ENCODE measurements at places on chromosomes 7 and 10.

- no peak for DNase-seq
Observed at GRCh38 chr7:102061354-102061945, 225.2 kb upstream of the SH2B2 start.

DNA sequence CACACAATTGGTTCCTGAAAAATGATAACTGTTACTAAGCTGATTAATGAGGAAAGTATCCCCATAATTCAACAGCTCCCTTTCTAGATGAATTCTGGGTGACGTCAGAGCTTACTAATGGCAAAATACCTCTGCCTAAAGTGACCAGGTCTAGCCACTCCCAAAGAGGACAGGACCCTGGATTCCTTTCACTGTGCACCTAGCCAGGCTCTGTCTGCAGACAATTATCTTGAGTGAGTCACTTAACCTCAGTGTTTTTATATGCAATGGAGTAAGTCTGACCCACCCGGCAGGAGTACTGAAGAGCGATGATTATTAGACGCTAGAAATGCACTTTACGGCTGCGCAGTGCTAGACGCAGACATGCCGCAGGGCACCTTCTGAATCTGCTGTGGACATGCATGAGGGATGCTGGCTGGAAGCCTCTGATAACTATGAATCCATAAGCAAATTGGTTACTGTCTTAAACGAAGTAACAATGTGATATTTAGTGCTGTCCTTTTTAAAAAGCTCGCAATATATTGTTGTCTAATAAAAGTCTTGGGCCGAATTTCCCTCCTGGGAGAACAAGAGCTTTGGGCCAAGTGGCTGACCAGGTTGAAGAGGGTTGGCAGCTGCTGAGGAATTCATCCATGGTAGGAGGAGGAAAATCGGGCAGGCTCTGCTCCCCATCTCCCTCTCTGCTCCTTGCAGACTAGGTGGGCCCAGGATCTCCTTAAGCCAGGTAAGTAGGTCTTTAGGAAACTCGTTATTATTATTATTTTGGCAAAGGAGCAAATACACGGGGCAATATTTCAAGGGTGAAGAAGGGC is 4.6 kb upstream of the INPP5A start:
- DNase-seq, result no peak

DNA sequence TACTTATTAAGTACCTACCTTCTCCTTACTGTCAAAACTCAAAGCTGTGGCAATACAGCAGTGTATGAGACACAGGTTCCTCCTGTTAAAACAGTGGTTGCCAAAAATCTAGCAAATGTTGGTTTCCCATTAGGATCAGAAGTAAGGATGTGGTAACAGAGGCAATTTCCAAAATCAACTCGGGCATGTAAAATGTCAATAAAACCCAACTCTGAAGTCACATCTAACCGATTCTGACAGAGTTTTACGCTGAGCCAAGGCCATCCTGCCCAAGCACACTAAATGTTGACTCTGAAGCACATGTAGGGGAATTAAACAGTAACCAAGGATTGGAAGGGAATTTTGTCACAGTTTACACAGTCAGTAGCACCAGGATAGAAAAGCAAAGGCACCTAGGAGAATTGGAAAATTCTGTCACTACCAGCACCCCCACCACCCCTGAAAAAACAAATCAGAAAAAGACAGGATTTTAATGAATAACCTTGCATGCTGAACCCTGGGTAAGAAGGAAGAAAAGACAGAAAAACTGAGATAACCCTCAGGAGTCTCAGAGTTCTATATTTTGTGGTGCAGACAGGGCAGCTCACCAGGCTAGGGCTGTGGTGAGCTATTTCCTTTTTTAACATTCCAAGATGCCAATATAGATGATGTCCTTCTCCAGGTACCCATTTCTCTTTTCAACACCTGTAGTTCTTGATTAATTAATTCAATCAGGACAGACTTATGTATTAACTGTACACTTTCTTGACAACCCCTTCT is 119.5 kb downstream of the DOCK4 start:
- no peak for DNase-seq

- no peak for DNase-seq
Observed at GRCh38 chr7:128800567-128800966, 8.8 kb downstream of the CCDC136 start.

GRCh38 chr7:15315678-15316077 is 246.1 kb downstream of the AGMO start:
- DNase-seq, result no peak

- DNase-seq, result peak; percentile 18
Observed at GRCh38 chr10:16828701-16829175, 11.5 kb upstream of the RSU1 start.

DNA sequence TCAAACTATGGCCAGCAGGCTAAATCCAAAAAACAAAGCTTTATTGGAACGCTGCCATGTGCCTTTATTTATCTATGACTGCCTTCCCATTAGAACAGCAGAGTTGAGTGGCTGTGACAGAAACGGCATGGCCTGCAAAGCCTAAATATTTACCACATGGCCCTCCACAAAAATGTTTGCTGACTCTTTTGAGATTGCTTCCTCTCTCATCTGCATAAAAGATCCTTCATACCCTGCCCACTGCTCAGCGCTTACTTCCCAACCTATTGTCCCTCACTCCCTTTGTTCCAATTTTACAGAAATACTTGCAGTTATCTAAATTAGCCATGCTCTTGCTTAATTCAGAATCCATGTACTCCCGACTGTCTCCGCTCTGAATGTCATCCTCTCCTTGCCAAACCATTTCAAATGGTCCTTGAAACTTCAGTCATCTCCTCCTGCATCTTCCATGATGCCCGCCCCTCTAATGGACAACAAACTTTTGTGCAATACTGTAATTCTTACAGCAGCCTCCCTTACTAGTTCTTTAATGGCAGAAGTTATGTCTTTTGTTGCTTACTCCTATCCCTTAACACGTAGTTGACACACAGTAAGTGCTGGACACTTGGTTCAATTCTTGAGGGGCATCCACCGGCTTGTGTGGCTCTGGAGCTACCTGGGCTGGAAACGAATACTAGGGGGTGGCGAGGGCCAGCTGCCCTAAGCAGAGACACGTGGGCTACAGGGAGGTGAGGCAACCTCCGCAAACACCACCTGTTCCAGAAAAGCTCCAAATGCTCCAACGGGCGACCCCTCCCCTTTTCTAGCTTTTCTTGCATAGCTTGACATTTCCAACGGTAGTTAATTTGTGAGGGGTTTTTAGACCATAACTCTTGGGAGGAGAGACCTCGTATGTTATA is 832 bp downstream of the XRCC2 start:
- DNase-seq, result peak; percentile 3

GRCh38 chr10:95755511-95756004 is 405 bp upstream of the ENTPD1 start:
- DNase-seq, result no peak

DNA sequence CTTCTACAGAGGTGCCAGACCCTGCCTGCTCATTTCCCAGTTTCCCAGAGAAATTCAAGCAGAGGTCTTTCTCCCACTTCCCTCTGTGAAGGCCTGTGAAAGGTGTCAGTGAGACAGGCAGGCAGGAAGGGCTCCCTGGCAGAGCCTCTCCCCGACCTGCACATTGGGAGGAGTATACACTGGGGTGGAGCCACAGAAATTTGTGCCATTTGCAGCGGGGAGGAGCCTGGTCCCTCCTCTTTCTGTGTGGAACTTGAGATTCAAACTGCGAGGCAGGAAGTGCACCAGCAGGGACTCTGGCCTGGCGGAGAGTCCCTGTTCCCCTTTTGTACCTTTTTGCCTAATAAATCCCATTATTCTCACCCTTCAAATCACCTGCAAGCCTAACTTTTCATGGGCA is 54.6 kb upstream of the OPN4 start:
- DNase-seq, result no peak

Measured in umbilical cord (tissue), 2 donors.